ENCODE measurements at places on chromosomes 6 and 20.
A peak's percentile ranks its signal among the peaks of the same experiment; 100 is the strongest.

DNA sequence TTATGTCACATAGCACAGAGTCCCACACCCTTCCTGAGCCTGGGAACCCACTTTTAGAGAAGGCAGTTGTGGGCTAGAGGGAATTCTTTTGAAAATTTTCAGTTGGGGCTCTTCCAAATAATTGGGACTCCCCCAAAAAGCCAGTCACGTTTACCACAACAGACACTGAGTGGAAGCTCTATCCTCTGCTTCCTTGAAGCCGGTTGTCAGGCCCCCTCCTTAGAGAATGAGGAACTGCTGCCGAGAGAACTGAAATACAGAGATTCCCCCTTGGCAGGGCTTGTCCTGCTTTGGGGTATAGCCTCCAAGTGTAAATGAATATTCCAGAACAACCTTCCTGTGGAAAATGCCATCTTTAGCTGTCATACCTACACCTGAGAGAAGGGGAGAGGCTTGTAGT lies 2.7 kb upstream of the JAG1 start:
- DNase-seq = no peak

DNA sequence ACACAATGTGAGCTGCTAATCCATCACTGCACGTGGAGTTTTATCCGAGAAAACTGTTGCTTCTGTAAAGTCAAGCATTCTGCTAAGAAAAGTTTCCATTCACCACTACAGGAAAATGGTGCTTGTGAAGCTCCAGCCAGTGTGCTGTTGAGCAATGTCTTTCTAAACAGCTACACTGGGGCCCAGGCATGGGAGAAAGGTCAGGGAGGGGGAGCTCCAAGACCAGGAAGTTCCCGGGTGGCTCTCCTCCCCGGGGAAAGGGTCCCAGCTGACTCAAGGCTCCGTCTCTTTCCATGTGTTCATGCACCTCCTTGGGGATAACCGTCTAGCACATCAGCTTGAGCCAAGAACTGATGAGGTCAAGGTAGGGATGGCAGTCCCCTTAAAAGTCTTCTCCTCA lies 20.5 kb downstream of the RPP40 start:
- no peak for DNase-seq

GRCh38 chr20:58797371-58798338 lies 53.0 kb downstream of the GNAS-AS1 start:
- no peak for DNase-seq

GRCh38 chr6:110419028-110419739 lies 3.8 kb upstream of the DDO start:
- no peak for DNase-seq

- DNase-seq = no peak
Observed at GRCh38 chr6:117771403-117771802, 96.1 kb downstream of the NUS1 start.

GRCh38 chr6:21277601-21278374 lies 315.8 kb upstream of the SOX4 start:
- DNase-seq = no peak

DNA sequence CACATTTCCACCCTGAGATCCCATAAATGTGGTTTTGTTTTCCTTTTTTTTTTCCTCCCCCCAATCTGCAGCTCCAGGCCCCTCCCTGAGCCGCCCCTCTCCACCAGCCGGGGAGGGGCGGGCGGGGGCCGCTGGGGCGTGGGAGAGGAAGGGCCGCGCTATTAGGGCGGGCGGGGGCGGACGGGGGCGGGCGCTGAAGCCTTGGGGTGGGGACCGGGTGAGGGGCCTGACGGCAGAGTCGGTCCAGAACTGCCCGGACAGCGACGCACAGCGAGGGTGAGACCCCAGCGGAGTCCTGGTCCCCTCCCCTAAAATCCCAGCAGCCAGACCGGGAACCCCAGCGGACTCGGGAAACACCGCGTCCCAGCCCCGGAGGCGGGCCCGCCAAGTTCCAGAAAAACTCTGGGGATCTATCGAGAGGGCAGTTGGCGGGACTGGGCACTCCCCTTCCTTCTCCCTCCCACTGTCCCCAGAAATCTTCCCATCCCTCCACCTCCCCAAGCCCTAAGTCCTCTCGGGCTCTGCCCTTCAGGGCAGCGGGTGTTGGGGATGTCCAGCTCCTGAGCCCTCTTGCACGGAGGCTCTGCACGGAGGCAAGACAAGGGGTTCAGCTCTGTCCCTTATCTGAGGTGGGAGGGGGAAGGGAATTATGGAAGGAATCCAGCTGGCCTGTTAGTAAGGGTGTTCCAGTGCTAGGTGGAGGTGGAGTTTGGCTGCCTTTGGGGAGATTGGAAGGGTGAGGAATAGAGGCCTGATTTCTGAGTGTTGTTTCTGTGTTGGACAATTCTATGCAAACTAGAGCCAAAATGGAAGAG lies at the start of gene PRICKLE4:
Gene PRICKLE4 (plus strand): TSS at position 232 of the 815 bp plus-strand sequence. CDS start 2,692 bp downstream, outside the sequence.
- DNase-seq = no peak

DNA sequence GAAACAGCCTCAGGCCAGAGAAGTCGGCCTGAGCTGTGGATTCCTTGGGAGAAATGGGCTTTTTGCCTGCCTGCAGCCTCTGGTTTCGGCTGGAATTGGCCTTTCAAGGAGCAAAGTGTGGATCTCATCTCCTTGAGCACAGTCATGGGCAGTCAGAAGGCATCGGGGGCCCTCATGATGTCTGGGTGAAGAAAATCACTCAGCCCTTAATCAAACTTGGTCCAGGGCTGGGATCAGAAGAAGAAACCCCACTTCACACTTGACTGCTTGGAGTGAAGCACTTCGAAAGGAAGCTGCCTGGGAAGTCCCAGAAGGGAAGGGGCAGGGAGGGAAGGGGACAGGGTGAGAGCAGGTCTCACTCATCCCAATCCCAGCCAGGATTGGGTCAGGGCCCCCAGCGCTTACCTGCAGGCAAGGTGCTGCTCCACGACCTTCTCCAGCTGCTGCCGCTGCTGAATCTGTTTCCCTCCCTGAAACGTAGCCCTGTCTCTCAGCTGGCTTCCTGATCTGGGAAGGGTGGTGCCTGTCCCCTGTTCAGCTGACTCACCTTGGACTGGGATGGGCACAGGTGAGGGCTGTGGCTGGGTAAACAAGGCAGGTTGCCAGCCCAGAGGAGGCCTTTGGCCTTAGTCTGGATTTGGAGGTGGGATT lies at the start of gene SDCBP2:
Gene SDCBP2 (minus strand): TSS at position 460 of the 651 bp plus-strand sequence. CDS start 8,723 bp downstream, outside the sequence.
- DNase-seq = no peak

- DNase-seq = no peak
Observed at GRCh38 chr6:135581211-135581610, 83.7 kb upstream of the AHI1 start.

DNA sequence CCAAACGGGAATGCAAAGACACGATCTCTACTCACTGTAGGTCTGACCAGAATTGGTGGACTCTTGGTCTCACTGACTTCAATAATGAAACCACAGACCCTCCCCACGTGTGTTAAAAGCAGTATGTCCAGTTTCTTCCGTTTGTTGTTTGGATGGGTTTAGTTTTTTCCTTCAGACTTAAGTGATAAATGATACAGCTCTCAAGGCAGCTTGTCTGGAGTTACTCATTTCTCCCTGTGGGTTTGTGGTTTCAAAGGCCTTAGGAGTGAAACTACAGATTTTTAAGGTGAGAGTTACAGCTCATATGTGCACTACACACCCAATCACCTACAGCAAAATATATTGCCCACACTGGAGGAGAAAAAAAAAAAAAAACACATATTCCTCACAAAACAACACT lies 86.7 kb upstream of the STMND1 start:
- no peak for DNase-seq

GRCh38 chr20:44218446-44218845 lies 7.9 kb upstream of the OSER1 start:
- peak; percentile 37 for DNase-seq

- DNase-seq = no peak
Observed at GRCh38 chr6:154615483-154616025, 105.1 kb upstream of the CNKSR3 start.

DNA sequence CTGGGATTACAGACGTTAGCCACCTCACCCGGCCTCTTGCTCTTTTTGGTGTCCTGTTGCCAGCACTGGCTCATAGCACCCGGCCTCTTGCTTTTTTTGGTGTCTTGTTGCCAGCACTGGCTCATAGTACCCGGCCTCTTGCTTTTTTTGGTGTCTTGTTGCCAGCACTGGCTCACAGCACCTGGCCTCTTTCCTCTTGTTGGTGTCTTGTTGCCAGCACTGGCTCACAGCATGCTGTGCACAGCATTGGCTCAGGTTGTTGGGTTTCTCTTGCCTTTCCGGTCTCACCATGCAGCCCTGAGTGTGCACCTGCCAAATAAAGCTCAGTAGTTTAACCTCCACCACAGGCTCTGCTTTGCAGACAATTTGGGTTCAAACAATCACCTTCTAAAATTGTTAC lies 208.2 kb downstream of the THBS2 start:
- DNase-seq = no peak

DNA sequence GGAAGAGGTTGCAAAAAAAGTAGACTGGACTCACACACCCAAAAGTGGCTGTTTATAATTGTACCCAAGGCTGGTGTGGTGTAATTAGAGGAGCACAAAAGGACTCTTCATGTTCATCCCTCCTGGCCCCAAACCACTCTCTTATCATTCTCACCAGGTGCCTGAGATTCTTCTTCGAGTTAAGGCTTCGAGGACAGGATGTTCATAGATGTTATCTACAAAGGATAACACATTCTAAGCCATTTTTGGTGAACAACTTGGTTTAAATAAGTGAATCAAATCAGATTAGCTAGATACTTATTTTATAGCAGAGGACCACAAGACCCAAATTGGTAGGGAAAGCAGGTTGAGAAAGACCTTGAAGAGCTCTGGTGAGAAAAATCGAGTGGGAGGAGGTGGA lies 73.1 kb upstream of the SUPT3H start:
- DNase-seq = no peak

- no peak for DNase-seq
Observed at GRCh38 chr20:31475472-31476293, 595 bp downstream of the REM1 start.

- DNase-seq = no peak
Observed at GRCh38 chr20:2108987-2109386, 7.4 kb downstream of the STK35 start.

DNA sequence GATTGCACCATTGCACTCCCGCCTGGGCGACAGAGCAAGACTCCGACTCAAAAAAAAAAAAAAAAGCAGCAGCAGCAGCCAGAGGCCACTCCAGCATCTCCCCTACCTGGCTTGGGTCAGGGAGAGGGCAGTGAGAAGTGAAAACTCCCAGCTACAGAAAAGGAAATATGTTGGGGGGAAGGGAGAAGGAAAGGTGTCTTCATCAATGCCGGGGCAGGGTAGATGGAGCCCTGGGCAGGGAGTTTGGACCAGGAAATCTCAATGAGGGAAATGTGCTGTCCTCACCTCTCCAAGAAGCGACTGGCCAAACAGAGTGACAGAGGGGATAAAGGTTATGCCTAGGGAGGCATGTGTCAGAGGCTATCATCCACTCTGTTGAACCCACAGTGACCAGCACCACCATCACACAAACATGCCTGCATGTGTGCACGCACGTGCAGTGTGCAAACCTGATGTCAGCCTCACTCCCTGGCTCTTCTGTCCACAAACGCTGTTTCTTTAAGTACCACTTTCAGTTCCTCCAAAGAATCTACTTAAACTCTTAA lies 887 bp upstream of the AIF1 start:
- no peak for DNase-seq

GRCh38 chr20:61949714-61950640 lies 115.7 kb downstream of the TAF4 start:
- no peak for DNase-seq

DNA sequence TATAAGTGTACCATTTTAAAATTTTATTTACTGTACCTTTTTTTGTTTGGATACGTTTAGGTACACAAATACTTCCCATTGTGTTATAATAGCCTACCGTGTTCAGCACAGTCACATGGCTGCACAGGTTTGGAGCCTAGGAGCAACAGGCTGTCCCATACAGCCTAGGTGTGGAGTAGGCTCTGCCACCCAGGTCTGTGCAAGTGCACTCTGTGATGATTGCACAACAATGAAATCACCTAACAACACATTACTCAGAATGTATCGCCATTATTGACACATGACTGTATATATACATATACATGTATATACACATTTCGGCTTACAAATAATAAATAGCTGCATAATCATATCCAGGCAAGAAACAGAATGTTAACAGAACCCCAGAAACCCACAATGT lies 15.4 kb downstream of the SERAC1 start:
- DNase-seq = no peak

DNA sequence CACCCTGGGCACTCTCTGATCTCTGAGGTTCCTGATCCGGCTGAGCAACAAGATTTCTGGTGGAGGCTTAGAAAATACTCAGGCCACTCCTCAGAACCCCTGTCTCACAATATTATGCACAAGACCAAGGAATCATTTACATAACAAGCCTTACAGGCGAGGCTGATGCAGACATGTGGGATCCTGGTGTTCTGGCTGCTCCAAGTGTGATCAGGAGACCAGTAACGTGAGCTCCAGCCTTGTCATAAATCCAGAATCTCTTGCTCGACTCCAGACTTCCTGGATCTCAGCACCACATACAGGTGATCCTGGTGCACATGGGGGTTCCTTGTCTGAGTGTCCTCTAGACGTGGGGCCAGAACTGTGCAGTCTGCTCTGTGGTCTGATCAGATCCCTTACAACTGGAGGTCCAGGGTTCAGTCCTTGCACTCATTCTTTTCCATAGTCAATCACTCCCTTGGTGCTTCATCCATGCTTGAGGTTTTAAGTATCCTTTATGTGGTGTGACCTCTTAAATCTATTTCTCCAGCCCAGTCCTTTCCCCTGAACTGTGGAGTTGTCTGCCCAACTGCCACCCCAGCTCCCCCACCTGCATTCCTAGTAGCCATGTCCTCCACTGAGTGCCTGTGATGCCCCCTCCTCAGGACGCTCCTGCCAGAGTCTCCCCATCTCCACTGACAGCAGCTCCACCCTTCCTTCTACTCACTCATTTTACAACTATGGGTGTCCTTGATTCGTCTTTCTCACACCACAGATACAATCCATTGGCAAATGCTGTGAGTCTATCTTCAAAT lies 5.1 kb downstream of the HLA-C start:
- no peak for DNase-seq

DNA sequence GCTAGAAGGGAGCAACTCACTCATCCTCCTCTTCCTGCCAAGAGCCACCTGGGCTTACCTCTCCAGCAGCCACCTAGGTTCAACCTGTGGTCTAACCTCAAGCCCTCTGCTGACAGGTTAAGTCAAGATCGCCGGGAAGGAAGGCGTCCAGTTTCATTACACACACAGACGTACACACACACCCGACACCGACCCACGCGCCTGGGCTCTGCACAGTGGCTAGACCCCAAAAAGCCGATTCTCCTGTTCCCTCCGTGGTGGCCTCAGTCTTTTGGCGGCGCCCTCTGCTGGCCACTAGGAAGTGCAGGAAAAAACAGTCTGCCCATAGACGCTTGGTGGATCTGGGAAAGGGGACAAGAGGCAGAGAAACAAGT lies 52.8 kb downstream of the MRPL14 start:
- peak; percentile 67 for DNase-seq

DNA sequence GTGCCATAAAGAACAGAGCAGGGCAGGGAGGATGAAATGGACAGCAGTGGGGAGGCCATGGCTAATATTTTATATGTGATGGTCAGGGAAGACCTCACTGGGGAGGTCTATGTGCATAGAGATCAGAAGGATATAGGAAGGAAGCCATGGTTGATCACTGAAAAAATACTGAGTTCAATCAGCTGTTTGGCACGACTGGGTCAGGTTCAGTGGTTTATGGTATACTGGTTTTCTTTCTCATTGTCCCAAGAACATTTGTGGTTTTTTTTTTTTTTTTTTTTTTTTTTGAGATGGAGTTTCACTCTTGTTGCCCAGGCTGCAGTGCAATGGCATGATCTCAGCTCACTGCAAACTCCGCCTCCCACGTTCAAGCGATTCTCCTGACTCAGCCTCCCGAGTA lies 78.3 kb upstream of the TIAM2 start:
- no peak for DNase-seq

All from stimulated activated CD4-positive, alpha-beta T cell treated with anti-CD3 and anti-CD28 coated beads, Interleukin-4, amount 100 ng/mL, for 1 hour (primary cell).